Endothelial cell (in vitro differentiated cells): ENCODE measurements at places on chromosomes 13 and 19. TPM values are rescaled to one million over a fixed set of nuclear protein-coding genes. Genes with fewer than 3 reads are reported as not detected.

- no peak overlapping the region for H3K4me3 ChIP-seq
- peaks cover 6% of the 10 kb centered on the region for H3K27me3 ChIP-seq
- H3K27ac ChIP-seq: no peak overlapping the region
- H3K36me3 ChIP-seq: no peaks in the 10 kb centered on the region
- H3K4me1 ChIP-seq: peaks cover 24% of the 10 kb centered on the region
Observed at GRCh38 chr13:111614613-111615012, 294.2 kb downstream of the TEX29 start.

- no peak overlapping the region for H3K4me3 ChIP-seq
- peaks cover 5% of the 10 kb centered on the region for H3K36me3 ChIP-seq
- peaks cover 3% of the 10 kb centered on the region for H3K27me3 ChIP-seq
- no peaks in the 10 kb centered on the region for H3K4me1 ChIP-seq
Observed at GRCh38 chr13:64371045-64371444, 2859.1 kb downstream of the PCDH9 start.

DNA sequence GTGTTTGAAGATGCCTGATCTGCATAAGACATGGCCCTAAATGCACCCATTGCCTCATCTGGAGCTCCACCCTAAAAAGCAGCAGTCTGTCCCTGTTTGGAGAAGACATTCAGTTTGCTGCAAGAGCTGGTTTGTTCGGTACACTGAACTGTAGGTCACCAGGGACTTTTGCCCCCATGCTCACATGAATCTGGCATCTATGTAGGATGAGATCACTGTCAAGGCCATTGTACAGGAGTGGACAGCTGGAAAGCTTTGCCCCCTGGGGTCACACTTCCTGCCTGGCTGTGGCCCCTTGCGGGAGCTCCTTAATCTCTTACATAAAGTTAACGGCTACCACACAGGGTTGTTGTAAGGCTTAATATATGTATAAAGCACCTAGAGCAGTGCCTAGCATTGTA, 73.0 kb downstream of the IPO5 start:
- H3K4me3 ChIP-seq: no peak overlapping the region
- H3K27ac ChIP-seq: no peak overlapping the region
- H3K36me3 ChIP-seq: no peaks in the 10 kb centered on the region
- H3K4me1 ChIP-seq: peaks cover 9% of the 10 kb centered on the region
- H3K27me3 ChIP-seq: no peaks in the 10 kb centered on the region

DNA sequence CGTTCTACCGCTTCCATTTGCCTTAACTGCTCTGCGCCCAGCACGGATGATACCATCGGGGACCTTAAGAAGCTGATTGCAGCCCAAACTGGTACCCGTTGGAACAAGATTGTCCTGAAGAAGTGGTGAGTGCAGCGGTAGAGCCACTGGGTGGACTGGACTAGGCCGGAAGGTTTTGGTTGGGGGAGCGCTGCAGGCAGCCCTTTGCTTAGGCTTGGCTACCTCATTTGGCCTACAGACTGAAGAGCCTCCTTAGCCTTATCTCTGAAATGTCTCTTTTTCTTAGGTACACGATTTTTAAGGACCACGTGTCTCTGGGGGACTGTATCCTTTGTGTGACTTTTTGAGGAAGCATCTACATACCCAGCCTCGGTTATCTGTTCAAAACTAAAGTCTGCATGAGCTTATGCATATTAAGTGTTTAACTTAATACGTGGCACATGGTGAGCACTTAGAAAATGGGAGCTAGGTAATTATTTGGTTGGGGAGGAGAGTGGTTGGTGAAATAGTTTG, 889 bp downstream of the UBL5 start:
- peaks cover 12% of the 10 kb centered on the region for H3K27me3 ChIP-seq
- no peak for DNase-seq
- peak overlapping the region; percentile 99 for H3K27ac ChIP-seq
- peaks cover 10% of the 10 kb centered on the region for H3K36me3 ChIP-seq

DNA sequence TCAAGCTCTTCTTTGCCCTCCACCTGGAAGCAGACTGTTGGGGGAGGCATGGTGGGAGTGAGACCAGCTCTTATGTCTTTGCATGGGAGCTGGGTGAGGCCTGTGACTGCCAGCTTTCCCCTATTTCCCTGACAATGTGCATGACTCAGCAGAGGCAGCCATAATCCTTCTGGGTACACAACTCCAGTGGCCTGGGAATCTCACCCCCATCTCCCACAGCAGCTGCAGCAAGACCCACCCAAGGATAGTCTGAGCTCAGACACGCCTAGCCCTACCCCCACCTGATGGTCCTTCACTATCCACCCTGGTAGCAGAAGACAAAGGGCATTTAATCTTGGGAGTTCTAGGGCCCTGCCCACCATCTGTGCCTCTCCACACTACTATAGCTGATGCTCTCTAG, 41.4 kb upstream of the FGF14 start:
- no peak overlapping the region for H3K27ac ChIP-seq
- H3K4me1 ChIP-seq: peaks cover 2% of the 10 kb centered on the region
- no peak for DNase-seq
- H3K27me3 ChIP-seq: peaks cover 1% of the 10 kb centered on the region
- no peak overlapping the region for H3K4me3 ChIP-seq

DNA sequence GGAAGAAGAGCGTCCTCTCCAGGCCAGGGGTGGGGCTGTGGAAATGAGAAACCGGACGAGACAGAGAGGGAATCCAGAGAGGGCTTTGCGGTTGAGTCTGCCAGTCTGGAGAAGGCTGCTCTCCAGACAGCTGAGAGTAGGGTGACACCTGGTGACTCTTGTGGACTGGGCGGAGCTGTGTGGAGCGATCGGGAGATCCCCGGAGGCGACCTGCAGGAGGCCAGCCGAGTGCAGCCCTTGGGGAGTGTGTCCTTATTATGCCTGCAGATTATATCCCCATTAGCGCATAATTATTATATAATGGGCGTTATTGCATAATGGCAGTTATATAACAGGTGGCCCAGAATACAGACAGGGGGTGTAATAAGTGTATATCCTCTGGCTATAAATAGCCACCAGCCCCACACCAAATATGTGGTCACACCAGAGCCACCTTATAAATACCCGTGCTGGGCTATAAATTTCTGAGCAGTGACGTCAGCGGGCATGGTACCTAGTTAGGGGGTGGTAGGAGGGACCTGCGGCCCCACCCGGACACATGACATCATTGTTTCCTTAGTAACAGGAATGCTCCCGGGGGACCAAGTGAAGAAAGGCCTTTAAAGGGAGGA, 41.2 kb downstream of the NFIX start:
- DNase-seq: no peak
- peaks cover 28% of the 10 kb centered on the region for H3K4me1 ChIP-seq
- H3K36me3 ChIP-seq: no peaks in the 10 kb centered on the region

- no peak overlapping the region for H3K4me3 ChIP-seq
- H3K36me3 ChIP-seq: no peaks in the 10 kb centered on the region
- no peak for DNase-seq
- no peak overlapping the region for H3K27ac ChIP-seq
Observed at GRCh38 chr13:76020421-76020955, 384.4 kb downstream of the LMO7 start.

- H3K4me3 ChIP-seq: no peak overlapping the region
- peaks cover 5% of the 10 kb centered on the region for H3K4me1 ChIP-seq
- no peak for DNase-seq
- H3K36me3 ChIP-seq: peaks cover 3% of the 10 kb centered on the region
- H3K27ac ChIP-seq: no peak overlapping the region
Observed at GRCh38 chr19:2250766-2251105, 1.6 kb downstream of the AMH start.

DNA sequence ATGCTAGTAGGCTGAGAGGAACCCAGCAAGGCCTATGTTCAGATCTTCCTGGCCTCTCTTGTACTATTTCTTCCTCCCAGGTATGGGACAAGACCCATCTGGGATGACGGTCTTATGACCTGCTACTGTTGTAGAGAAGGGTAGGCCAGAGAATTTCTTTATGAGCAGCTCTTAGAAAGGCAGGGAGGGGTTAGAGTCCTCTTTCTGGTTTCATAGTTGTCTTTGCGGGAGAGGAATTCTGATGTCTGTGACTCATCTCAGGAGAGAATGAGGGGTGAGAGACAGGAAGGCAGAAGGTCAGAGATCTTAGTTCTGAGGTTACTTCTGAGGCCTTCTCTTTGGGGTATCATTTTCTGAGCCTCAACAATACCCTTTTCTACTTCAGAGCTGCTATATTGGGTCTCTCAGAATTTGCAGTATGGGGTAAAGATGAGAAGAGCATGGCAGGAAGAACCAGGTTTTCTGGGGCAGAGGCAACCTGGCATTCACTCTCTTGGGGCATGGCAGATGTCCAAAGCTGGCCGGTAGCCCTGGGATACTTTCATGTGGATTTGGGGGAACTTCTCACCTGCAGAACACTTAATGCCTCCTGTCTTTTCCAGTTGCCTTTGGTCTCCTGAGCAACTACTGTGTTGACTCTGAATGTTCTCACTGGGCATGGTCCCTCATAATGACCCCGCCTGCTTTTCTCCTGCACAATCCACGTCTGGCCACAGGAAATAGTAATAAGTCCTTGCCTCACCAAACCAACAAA, 154.4 kb downstream of the GGACT start:
- no peak overlapping the region for H3K4me3 ChIP-seq
- H3K27me3 ChIP-seq: no peaks in the 10 kb centered on the region
- peaks cover 13% of the 10 kb centered on the region for H3K4me1 ChIP-seq
- no peak for DNase-seq
- H3K27ac ChIP-seq: no peak overlapping the region
- peaks cover 17% of the 10 kb centered on the region for H3K36me3 ChIP-seq

DNA sequence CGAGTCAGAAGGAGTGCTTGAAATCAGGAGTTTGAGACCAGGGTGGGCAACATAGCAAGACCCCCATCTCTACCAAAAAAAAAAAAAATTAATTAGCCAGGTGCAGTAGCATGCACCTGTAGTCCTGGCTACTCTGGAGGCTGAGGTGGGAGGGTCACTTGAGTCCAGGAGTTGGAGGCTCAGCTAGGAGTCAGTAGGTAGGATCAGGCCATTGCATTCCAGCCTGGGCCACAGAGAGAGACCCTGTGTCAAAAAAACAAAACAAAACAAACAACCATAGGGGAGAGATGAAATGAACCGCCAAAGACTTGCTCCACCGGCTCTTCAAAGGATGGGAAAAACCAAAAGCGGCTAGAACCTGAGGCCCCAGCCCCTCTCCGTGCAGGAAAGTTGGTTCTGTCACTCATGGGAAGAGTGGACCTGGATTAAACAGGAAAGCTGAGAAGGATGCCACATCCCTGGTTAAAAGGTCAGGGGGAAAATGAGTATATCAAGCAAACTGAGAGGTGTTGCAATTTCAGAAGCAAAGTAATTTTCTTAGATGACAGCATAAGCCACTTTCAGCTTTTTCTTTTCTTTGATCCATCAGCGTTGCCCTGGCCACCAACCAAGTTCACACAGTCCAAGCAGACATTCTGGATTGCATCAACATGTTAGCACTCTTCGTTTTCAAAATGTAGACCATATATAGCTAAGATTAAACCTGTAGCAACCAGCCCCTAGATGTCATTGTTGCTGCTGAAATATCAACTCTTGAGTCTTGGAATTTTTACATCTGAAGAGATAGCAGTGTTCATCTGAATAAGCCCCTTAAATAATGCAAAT, 8.9 kb upstream of the ZNF507 start:
- H3K27me3 ChIP-seq: peaks cover 2% of the 10 kb centered on the region
- H3K4me3 ChIP-seq: no peak overlapping the region
- H3K36me3 ChIP-seq: no peaks in the 10 kb centered on the region
- DNase-seq: no peak
- no peaks in the 10 kb centered on the region for H3K4me1 ChIP-seq

- no peaks in the 10 kb centered on the region for H3K36me3 ChIP-seq
- H3K4me1 ChIP-seq: peaks cover 9% of the 10 kb centered on the region
- H3K27me3 ChIP-seq: peaks cover 5% of the 10 kb centered on the region
- no peak overlapping the region for H3K4me3 ChIP-seq
- no peak overlapping the region for H3K27ac ChIP-seq
Observed at GRCh38 chr19:55131421-55131820, 14.0 kb upstream of the PPP1R12C start.

DNA sequence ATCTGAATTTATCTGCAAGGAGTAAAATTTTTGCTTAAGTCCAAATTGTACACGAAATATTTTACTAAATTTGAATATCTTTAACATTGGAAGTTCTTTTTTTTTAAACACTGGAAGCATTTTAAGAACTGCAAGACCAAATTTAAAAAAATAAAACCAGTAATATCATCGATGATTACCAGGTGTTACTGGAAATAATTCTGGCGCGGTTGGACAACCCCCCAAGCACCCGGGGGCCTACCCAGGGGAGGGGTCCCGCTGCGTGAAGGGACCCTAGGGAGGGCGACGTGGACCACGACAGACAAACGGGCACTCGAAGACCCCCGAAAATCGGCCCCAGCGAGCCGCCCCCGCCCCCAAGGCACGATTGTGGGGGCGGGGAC, 12.6 kb upstream of the JSRP1 start:
- H3K27me3 ChIP-seq: peaks cover 14% of the 10 kb centered on the region
- peaks cover 9% of the 10 kb centered on the region for H3K4me1 ChIP-seq
- H3K36me3 ChIP-seq: peaks cover 9% of the 10 kb centered on the region

GRCh38 chr13:41407380-41407779, 50.0 kb upstream of the RGCC start:
- DNase-seq: no peak
- no peaks in the 10 kb centered on the region for H3K27me3 ChIP-seq
- peaks cover 3% of the 10 kb centered on the region for H3K4me1 ChIP-seq
- no peak overlapping the region for H3K27ac ChIP-seq

DNA sequence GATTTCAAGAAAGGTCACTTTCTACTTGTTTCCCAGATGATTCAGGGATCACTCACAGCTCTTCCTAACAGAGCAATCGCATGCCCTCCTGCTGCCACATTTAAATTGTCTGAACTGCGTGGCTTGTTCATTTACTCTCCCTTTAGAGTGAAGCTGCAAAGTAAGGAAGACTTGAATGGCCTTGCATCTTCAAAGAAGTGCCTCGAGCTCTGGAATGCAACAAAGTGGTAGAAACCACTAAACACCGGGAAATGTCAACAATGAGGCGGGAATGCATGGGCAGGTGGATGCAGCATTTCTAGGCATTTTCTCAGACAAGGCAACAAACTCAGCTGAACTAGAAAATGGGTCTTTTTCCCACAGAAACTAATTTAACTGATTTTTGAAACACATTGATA, 10.3 kb upstream of the DACH1 start:
- no peaks in the 10 kb centered on the region for H3K36me3 ChIP-seq
- H3K4me3 ChIP-seq: peak overlapping the region; percentile 7
- DNase-seq: peak; percentile 18

- H3K4me1 ChIP-seq: no peaks in the 10 kb centered on the region
- no peaks in the 10 kb centered on the region for H3K36me3 ChIP-seq
- no peak overlapping the region for H3K27ac ChIP-seq
- DNase-seq: no peak
- H3K4me3 ChIP-seq: no peak overlapping the region
Observed at GRCh38 chr13:113927661-113928581, 46.0 kb downstream of the C13orf46 start.

The SPATA13 gene
- total RNA-seq: 11.4 TPM

The RASL11A gene
- 2.1 TPM for total RNA-seq

The ZNF625 gene
- total RNA-seq: 26.7 TPM

The NR1H2 gene
- total RNA-seq: 21.6 TPM

The ZNF728 gene
- total RNA-seq: not detected

The KLK4 gene
- total RNA-seq: not detected

The CCDC70 gene
- total RNA-seq: not detected

The LHB gene
- total RNA-seq: 1.4 TPM

The RHPN2 gene
- total RNA-seq: 4.5 TPM

The PRR36 gene
- total RNA-seq: 0.23 TPM
